ENCODE measurements at places on chromosomes 5 and 9.

GRCh38 chr5:126972062-126972895, 58.1 kb downstream of the MARCHF3 start:
- DNase-seq: no peak

- DNase-seq: no peak
Measured at GRCh38 chr9:116417464-116417863, 263.9 kb downstream of the PAPPA start.

- no peak for DNase-seq
Measured at GRCh38 chr5:143265995-143266394, 137.5 kb downstream of the NR3C1 start.

DNA sequence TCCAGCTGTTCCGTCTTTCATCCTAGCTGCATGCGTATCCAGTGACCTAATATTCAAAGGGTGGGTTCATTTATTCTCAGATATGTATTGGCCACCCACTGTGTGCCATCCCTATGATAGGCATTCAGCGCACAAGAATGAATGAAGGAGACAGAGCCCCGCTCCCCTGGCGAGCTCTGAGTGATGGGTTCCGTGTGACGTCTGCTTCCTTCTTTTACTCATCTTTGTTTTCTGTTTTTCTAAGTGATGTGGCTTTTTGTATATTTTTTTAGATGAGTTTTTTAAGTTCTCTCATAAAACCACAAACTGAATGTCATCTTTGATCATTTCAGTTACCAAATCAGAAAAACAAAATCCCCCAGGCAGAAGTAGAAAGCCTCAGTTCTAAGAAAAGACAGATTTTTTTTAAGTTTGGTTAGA, 168.3 kb upstream of the OTULINL start:
- DNase-seq: no peak
